Common myeloid progenitor, CD34-positive (primary cell): ENCODE measurements at places on chromosomes 5 and 9.

DNA sequence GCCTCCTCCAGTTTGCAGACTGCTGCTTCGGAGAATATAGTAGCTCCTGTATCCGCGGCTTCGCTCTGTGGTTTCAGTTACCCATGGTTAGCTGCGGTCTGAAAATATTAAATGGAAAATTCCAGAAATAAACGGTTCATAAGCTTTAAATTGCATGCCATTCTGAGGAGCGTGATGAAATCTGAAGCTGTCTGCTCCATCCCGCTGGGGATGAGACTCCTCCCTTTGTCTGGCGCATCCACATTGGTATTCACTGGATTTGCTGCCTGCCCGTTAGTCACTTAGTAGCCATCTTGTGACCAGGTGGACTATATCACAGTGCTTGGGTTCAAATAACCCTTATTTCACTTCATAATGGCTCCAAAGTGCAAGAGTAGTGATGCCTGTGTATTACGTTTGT, 36.3 kb downstream of the MSX2 start:
- H3K27ac ChIP-seq = no peak overlapping the region
- H3K36me3 ChIP-seq = no peaks in the 10 kb centered on the region
- H3K4me3 ChIP-seq = no peak overlapping the region
- peaks cover 11% of the 10 kb centered on the region for H3K27me3 ChIP-seq
- no peak for DNase-seq

DNA sequence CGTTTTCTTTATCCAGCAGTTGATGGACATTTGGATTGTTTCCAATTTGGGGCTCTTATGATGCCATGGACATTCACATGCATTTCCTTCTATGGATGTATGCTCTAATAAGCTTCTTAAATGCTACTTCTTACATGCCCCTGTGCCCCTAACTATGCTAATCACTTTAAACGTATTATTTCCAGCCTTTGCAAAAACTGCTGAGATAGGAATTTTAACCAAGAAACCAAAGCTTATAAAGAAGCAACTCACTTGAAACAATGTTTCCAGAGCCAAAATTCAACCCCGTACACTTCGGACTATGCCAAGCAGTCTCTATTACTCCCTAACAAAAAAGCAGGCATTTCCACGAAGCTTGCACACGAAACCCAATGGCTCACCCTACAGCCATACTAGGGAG, 545.6 kb upstream of the WWC1 start:
- H3K27ac ChIP-seq = no peak overlapping the region
- no peak overlapping the region for H3K4me3 ChIP-seq

GRCh38 chr5:81235287-81236072, 2.4 kb downstream of the CKMT2 start:
- H3K4me1 ChIP-seq = no peaks in the 10 kb centered on the region
- no peaks in the 10 kb centered on the region for H3K27me3 ChIP-seq

GRCh38 chr9:110086537-110086936, 121.4 kb downstream of the C9orf152 start:
- H3K27ac ChIP-seq = no peak overlapping the region
- no peak overlapping the region for H3K4me3 ChIP-seq
- DNase-seq = no peak
- no peaks in the 10 kb centered on the region for H3K4me1 ChIP-seq
- H3K36me3 ChIP-seq = no peaks in the 10 kb centered on the region

DNA sequence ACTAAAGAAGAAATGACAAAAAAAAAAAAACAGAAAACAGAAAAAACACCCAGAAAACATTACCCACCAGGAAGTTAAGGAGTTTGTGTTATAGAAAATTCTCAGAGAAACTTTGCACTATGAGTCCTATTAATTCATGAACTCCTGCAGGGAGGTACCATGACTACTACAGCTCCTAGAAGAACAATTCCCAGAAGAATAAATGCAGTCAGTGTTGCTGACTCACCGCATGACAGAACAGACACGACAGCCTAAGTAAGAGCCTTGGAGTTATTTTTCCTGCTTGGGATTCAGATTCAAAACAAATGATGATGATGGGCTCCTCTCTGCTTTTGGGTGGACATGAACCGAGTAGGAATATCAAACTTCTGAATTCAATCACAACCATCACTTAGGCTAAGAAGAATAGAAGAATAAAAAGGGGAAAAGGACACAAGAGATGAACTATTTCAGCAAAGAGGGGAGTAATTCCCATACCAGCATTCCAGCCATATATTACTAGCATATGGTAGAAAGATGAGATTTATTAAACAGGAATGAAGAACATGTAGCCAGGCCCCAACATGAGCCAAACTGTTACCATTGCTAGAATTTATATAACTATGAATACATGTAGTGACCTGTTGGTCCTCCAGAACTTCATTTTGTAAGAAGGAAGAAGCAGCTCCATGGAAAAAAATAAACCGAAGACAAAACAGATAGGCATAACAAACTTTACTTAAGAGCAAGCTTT, 209.6 kb upstream of the PDE4D start:
- H3K4me1 ChIP-seq = no peaks in the 10 kb centered on the region
- DNase-seq = no peak
- no peaks in the 10 kb centered on the region for H3K27me3 ChIP-seq
- no peak overlapping the region for H3K4me3 ChIP-seq

DNA sequence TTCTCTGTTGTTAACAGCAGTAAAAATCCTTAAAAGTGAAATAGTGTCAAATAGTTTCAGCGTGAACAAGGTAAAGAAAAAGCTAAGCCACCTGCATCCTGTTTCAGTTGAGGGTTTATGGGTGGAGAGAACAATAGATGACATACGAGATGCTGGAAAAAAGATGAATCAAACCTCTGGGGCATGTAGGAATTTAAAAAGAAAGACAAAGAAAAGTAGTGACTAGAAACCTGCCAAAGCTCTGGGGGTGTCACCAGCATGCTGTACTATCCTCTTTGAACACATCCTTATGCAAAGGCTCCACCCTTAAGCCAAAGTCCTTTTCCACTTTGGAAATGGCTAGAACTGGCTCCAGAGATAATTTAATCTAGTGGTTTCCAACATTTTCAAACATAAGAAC, 22.2 kb downstream of the SCAI start:
- H3K36me3 ChIP-seq = no peaks in the 10 kb centered on the region
- no peak overlapping the region for H3K4me3 ChIP-seq
- no peaks in the 10 kb centered on the region for H3K27me3 ChIP-seq
- H3K27ac ChIP-seq = peak overlapping the region; percentile 82
- H3K4me1 ChIP-seq = peaks cover 61% of the 10 kb centered on the region
- DNase-seq = peak; percentile 86

GRCh38 chr9:70656281-70656680, 241.8 kb upstream of the KLF9 start:
- H3K27me3 ChIP-seq = no peaks in the 10 kb centered on the region
- H3K36me3 ChIP-seq = no peaks in the 10 kb centered on the region
- no peak overlapping the region for H3K27ac ChIP-seq
- no peaks in the 10 kb centered on the region for H3K4me1 ChIP-seq
- H3K4me3 ChIP-seq = no peak overlapping the region
- DNase-seq = no peak

DNA sequence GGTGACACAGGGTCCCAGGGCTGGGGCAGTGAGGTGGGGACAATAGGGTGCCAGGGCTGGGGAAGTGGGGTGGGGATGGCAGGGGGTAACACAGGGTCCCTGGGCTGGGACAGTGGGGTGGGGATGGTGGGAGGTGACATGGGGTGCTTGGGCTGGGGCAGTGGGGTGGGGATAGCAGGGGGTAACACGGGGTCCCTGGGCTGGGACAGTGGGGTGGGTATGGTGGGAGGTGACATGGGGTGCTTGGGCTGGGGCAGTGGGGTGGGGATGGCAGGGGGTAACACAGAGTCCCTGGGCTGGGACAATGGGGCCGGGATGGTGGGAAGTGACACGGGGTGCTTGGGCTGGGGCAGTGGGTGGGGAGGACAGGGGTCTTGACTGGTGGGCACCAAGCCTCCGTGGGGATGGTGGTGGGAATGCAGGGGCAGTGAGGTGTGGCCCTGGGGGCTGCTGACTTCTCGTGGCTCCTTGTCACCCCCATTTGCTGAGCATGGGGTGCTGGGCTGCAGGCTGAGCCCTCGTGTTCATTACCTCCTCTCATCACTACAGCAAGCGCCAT, 41.7 kb downstream of the OLFM1 start:
- no peak overlapping the region for H3K4me3 ChIP-seq
- no peaks in the 10 kb centered on the region for H3K4me1 ChIP-seq
- DNase-seq = no peak
- no peaks in the 10 kb centered on the region for H3K36me3 ChIP-seq
- H3K27me3 ChIP-seq = peaks cover 55% of the 10 kb centered on the region

DNA sequence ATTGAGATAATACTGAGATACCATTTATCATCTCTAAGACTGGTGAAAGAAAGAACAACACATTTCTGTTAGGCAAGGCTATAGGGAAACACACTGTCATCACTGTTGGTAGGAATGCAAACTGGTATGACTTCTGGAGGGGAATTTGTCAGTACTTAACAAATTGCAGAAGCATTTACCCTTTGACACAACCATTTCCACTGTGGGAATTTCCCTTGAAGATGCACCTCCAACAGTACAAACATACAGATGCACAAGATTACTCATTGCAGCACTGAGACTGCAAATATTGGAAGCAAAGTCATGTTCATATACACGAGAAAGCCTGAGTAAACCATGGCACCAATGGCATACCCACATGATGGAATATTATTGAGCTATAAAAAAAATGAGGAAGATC, 17.6 kb downstream of the GM2A start:
- peaks cover 25% of the 10 kb centered on the region for H3K36me3 ChIP-seq
- H3K4me1 ChIP-seq = no peaks in the 10 kb centered on the region
- H3K27me3 ChIP-seq = no peaks in the 10 kb centered on the region

GRCh38 chr5:45521067-45521466, 175.1 kb downstream of the HCN1 start:
- H3K36me3 ChIP-seq = no peaks in the 10 kb centered on the region
- peak; percentile 2 for DNase-seq
- no peak overlapping the region for H3K27ac ChIP-seq
- no peak overlapping the region for H3K4me3 ChIP-seq

DNA sequence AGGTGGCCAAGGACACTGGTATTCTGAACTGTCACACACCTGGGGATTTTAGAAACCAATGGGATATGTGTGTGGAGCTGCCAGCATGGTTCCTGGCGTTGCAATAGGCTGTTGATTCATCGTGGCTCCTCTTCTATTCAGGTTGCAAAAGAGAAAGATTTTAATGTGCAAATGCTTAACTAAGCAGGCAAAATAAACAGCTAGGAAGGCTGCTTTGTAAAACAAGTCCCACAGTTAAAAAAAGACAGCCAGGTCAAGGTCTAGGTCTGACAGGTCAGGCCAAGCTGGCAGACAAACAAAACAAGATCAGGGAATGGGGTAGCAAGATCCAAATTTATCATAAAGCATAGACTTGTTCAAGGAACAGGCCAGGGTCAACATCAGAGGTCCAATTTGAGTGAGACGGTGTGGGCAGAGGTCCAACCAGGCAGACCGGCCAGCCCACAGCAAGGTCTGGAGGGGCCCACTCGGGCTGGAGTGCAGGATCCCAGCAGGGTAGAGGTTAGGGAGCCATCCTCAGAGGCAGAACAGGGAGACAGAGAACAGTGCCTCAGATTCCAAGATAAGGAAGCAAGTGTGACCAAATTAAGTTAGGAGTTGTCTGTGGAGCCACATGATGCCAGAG, 45.6 kb downstream of the SUB1 start:
- no peaks in the 10 kb centered on the region for H3K36me3 ChIP-seq
- H3K4me1 ChIP-seq = no peaks in the 10 kb centered on the region
- no peak for DNase-seq

DNA sequence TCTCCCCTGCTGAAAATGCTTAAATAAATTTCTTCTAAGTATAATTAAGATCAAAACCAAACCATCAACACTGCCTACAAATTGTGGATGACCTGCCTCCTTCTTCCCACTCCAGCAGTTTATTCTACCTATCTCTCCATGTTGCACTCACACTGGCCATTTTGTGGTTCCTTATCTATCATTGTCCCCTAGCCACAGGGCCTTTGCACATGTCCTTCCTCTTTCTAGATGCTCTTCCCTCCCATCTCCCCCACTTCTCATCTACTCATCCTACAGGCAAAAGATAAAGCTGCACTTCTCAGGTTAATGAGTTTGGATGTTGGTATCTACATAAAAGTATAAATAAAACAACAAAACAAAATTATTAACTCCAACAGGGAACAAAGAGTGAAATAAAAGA, 70.6 kb upstream of the CCNG1 start:
- H3K27me3 ChIP-seq = no peaks in the 10 kb centered on the region
- no peak overlapping the region for H3K4me3 ChIP-seq
- H3K36me3 ChIP-seq = no peaks in the 10 kb centered on the region
- no peak for DNase-seq
- H3K4me1 ChIP-seq = peaks cover 5% of the 10 kb centered on the region

DNA sequence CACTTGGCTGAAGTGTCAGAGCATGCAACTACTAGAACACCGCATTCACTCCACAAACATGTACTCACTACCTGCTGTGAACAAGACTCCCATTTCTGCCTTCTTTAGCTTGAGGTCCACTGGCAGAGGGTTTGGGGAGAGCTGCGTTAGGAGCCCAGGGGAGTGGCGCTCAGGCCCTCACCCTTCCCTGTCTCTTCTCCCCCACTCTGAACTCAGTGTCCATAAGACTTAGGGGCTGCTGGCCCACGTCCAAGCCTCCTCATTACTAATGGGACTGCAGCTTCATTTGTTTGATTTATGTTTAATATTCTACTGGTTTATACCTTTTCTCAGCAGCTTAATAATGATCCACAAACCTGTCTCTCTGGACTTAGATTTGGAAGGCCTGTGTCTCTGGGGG, 70.9 kb downstream of the HSPA4 start:
- no peaks in the 10 kb centered on the region for H3K4me1 ChIP-seq
- H3K36me3 ChIP-seq = no peaks in the 10 kb centered on the region
- no peak overlapping the region for H3K27ac ChIP-seq
- no peak overlapping the region for H3K4me3 ChIP-seq
- no peaks in the 10 kb centered on the region for H3K27me3 ChIP-seq

GRCh38 chr9:130478152-130478551, 33.4 kb downstream of the ASS1 start:
- no peak for DNase-seq
- no peak overlapping the region for H3K4me3 ChIP-seq
- peaks cover 2% of the 10 kb centered on the region for H3K27me3 ChIP-seq
- no peaks in the 10 kb centered on the region for H3K36me3 ChIP-seq
- H3K27ac ChIP-seq = no peak overlapping the region
- no peaks in the 10 kb centered on the region for H3K4me1 ChIP-seq

DNA sequence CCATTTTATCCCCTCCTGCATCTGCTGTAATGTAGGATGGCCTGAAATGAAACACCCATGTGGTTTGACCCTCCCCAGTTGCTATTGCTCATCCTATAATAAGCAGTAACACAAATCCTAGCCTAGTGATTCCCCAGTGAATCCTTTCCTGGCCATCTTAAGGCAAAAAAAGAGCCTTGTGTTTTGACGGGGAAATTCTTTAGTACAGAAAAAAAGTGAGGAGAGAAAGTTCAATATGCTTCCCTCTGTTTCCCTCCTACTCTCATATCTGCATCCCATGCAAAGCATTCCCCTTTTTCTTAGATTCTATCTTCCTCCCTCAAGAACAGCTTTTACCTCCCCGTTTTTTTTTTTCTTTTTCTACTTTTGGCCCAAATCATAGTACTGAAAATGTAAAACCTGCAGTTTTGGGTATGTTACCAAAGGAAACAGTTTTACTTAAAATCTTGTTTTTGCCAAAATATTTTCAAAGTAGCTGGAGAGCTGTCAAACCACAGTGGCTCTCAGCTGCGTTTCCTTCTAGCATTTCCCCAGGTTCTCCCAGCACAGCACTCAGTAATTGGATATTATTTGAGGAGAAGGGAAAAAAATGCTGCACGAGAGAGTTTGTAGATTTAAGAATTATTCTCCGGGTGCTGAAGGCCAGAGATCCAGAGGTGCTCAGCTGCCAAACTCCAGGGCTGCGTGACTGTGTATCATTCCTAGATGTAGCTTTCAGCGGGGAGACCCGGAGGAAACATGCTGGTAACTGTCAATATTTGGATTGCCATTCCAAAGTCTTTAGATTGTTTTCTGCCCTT, 321.4 kb downstream of the NPR3 start:
- H3K36me3 ChIP-seq = no peaks in the 10 kb centered on the region
- H3K27me3 ChIP-seq = no peaks in the 10 kb centered on the region
- no peak overlapping the region for H3K27ac ChIP-seq
- H3K4me3 ChIP-seq = no peak overlapping the region
